COR-L47 (cell line): ENCODE measurements at places on chromosomes 11 and 22.
A peak's percentile ranks its signal among the peaks of the same experiment; 100 is the strongest.

GRCh38 chr11:44028401-44028800 is 19.4 kb upstream of the ACCSL start:
- no peak for DNase-seq

DNA sequence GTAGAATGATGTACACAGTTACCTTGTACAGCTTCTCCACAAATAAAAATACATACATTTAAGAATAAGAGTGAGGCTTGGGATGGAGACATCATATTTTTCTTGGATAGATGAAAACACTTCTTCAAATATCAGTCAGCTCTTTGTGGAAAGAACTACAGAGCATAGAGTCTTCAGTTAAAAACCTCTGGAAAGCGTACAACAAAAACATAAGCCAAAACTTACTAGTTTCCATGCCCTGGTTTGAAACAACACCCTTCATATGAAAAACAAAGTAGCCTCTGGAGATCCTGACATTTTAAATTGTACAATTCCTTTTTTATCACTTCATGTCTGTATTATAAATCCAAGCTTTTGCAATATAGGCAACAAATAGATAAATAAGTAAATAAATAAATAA is 7.0 kb upstream of the CEP126 start:
- no peak for DNase-seq

GRCh38 chr11:100872951-100873740 is 186.1 kb downstream of the ARHGAP42 start:
- no peak for DNase-seq

GRCh38 chr22:28051787-28052356 is 132.8 kb upstream of the PITPNB start:
- DNase-seq: peak; percentile 40

GRCh38 chr11:78208257-78209165 is 19.8 kb downstream of the USP35 start:
- DNase-seq: no peak

- DNase-seq: no peak
Observed at GRCh38 chr11:112785719-112786118, 175.5 kb upstream of the NCAM1 start.

- DNase-seq: no peak
Observed at GRCh38 chr11:99281331-99281730, 260.6 kb downstream of the CNTN5 start.

DNA sequence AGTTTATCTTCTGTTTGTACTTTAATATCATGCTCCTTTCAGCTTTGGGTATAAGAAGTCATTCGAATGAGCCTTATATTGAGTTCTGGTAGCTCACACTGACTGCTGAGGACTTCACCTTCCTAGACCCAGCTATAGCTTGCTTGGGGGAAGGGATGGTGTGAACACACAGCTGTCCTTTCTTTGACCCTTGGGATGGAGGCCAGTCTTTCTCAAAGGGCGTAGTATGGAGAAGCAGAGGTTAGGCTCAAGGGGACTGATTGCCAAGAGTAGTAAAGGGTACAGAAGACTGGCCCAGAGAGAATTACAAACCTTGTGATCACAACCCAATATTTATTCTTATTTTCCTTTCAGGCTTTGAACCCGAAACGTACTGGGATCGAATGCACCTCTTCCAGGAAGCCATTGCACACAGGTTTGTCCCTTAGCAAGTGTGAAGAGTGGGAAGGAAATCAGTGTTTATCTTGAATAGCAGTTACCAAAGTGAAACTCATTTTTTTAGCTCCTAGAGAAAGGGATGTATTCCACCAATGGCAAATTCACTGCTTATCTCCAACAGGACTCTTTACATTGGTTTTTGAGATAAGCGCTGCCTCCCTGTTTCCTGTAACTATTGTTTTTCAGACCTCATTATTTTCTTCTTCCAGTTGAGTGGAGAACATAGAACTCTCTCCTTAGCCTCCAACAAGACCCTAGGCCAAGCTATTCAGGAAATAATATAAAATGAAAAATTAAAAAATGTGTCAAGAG is 42.8 kb upstream of the YWHAH start:
- no peak for DNase-seq

- DNase-seq: no peak
Observed at GRCh38 chr22:17753401-17753989, 20.8 kb downstream of the BID start.

DNA sequence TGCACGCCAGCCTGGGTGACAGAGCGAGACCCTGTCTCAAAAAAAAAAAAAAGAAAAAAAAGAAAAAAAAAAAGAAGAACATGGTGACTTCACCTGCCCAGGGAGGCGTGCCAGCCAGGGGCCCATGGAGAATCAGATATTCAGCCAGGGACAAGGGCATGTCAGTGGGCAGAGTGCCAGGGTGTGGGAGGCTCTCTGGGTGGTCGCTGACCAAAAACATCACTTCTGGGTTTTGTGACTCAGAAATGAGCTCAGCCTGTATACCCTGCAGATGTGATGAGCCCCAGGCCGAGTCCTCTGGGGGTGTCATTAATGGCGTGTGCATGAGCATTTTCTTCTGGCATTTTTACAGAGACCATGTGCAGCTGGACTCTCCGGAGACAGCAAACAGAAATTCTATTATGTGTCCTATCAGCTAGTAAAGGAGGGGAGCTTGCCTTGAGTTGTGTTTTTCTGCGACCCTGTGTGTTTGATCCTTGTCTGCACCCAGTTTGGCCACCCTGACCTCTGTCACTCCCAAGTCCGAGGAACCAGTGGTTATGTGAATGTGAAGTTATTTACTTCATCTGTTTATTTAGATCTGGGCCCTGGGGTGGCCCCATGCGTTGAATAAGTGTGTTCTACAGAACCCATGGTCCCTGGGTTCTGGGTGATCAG is 53.6 kb downstream of the BCR start:
- DNase-seq: no peak

DNA sequence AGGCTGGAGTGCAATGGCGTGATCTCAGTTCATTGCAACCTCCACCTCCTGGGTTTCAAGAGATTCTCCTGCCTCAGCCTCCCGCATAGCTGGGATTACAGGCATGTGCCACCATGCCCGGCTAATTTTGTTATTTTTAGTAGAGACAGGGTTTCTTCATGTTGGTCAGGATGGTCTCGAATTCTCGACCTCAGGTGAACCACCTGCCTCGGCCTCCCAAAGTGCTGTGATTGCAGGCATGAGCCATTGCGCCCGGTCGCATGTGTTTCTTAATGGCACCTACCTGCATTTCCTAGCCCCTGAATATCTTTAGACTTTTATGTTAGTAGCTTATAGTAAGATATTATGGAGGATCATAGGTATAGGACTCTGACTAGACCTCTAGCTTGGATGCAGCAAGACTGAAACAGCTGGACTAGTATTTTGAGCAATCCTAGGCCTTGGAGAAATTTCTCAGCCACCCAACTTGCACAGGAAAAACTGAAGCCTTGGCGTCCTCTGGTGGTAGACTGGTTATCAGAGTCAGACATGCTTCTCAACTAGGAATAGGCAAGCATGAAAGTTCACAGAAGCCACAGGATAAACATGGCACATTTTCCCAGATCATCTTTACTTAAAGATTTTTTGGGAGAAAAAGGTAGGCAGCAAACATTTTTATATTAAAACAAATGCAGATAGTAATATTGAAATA is 22.7 kb upstream of the C1QTNF4 start:
- DNase-seq: peak; percentile 5

GRCh38 chr11:66328302-66329144 is 7.7 kb downstream of the RIN1 start:
- DNase-seq: peak; percentile 49

- DNase-seq: no peak
Observed at GRCh38 chr11:117172724-117173421, 5.7 kb upstream of the SIDT2 start.

- no peak for DNase-seq
Observed at GRCh38 chr11:78290293-78291176, 101.8 kb downstream of the USP35 start.

- no peak for DNase-seq
Observed at GRCh38 chr11:103623933-103624332, 412.5 kb upstream of the DDI1 start.

- no peak for DNase-seq
Observed at GRCh38 chr22:45285263-45286058, 712 bp downstream of the UPK3A start.

DNA sequence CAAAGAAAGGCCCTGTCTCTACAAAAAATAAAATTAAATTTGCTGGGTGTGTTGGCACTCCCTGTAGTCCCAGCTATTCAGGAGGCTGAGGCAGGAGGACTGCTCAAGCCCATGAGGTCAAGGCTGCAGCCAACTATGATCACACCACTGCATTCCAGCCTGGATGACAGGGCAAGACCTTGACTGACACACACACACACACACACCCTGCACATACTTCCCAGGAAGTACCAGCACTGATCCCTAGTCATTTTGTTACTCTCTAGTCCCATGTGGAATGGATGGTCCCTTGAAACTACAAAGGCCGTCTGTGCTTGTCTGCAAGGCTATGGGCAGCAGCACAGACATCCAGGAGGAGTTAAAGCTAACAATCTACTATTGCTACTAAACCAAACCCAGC is 59.7 kb upstream of the CYP2D6 start:
- DNase-seq: no peak

DNA sequence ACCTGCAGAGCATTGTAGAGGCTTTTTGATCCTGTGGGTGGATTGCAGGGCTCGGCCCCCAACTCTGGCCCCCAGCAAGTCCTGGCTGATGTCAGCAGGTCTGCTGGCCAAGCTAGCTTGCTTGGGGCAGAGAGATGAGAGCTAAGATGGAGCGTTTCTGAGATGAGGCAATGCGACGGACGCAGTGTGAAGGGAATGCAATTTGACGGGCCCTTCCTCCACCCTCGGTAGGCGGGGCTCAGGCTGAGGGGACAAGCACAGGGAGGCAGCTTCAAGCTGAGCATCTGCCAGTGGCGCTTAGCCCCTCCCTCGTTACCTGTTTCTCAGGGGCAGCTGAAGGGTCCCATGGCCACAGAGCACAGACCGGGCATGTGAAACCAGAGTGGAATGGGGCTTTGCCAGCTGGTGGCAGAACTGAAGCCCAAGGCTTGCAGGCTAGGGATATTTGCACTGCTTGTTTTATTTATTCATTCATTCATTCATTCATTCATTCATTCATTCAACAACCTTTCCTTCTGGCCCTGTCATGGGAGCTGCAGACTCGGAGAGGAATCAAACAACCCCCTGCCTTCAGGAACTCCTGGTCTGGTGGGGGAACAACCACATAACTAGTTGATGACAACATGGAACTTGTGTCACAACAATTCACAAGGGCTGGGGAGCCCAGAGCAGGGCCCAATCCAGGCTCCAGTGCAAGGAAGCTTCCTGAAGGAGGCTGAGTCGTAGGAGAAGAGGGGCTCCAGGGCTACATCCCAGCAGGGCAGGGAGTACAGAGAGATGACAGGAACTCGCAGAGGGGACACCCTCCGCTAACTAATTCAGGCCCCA is 66.8 kb downstream of the THAP12 start:
- no peak for DNase-seq

- no peak for DNase-seq
Observed at GRCh38 chr22:27250886-27251285, 550.7 kb downstream of the MN1 start.

GRCh38 chr22:49413551-49413950 is 414.1 kb downstream of the BRD1 start:
- no peak for DNase-seq

DNA sequence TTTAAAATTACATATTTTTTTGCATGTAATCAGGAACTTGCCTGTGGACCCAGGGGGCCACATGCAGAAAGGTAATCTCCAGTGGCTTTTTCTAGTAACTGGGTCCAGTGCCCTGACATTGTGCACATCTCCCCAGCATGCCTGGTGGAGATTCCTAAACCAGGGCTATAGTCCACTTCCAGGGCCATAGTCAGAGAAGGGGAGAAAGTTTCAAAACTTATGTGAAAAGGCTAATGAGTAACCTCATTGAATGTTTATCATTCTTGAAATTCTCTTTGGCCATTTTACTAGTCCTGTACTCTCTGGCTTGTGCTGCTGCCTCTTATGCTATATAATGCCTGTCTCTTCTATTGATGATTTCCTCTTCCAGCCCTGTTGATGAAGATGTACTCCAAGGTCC is 47.8 kb downstream of the BARX2 start:
- no peak for DNase-seq

GRCh38 chr11:12989428-12990161 is 19.5 kb upstream of the RASSF10 start:
- DNase-seq: no peak

GRCh38 chr11:23364076-23364475 is 503.8 kb upstream of the CCDC179 start:
- no peak for DNase-seq

DNA sequence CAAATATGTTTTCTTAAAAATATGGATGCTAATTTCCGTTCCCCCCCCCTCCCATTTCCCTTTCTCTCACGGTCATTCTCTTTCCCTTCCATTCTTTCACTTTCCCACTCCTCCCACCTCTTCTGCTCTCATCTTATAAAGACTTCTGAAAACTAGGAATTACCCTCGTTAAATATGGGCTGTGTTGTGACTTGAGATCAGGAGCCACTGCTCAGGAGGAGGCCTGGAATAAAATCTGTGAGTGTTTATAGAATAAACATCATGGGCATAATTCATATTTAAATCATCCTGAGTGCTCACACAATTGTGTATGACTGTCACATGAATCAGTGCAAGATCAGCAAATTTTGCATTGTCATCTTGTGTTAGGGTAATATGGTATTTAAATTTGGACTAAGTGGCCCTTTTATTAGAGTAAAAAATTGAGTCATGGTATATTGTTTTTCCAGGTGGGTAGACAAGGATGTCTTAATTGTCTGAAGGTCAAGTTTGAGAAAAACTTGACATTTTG is 208.0 kb downstream of the DDX10 start:
- DNase-seq: peak; percentile 29

GRCh38 chr11:68275721-68276507 is 4.1 kb upstream of the C11orf24 start:
- DNase-seq: no peak

- peak; percentile 87 for DNase-seq
Observed at GRCh38 chr11:2196970-2197770, 25.6 kb upstream of the TH start.

DNA sequence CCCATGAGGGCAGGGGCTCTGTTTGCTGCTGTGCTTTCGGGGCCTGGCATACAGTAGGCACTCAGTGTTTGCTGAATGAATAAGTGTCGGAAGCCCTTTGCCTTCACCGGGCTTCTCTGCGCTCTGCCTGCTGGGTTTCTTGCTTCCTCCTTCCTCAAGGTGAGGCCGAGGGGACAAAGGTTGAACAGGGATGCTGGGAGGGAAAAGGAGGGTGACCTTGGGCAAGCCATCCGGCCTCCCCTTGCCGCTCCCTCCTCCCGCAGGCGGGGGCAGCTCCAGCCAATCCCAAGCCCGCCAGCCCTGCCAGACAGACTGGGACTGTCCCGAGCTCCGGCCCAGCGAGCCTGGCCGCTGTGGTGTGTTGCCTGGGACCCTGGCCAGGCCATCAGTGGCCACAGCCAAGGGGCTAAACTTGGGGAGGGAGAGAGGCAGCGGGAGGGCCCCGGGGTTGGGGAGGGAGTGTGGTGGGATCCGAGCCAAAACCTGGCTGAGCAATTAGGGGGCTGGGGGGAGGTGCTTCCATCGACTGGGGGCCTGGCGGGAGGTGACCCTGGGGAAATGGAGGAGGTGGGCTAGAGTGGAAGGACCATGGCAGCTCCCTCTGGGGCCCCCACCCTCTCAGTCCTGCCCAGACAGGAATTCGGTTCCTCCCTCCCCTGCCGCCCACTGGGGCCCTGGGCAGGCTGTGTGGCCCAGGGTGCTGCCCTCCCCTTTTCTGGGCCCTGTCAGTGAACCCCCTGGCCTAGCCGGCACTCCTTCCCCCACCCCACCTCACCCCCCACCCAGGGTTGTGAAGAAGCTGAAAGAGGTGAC is 3.4 kb upstream of the RCOR2 start:
- no peak for DNase-seq

GRCh38 chr11:116454020-116454645 is 318.7 kb downstream of the BUD13 start:
- DNase-seq: peak; percentile 54

GRCh38 chr11:36121054-36121453 is 168.2 kb downstream of the COMMD9 start:
- no peak for DNase-seq
